ENCODE measurements at places on chromosomes 6 and 20.

DNA sequence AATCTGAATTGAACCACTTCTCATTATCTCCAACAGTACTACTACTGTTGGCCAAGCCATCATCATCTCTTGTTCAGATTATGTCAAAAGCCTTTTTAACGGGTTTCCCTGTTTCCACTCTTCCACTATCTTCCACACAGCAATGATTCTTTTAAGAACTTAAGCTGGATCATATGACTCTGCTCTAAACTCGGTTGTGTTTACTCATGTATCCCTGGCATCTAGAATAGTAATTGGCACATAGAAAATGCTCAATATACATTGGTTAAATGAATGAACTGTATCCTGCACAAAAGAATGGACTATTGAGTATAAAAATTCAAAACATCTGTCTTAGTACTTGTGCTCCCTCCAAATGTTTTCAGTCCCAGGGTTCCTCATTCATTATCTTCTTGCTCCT, 2.8 kb upstream of the COX7A2 start:
- no peak for DNase-seq

GRCh38 chr6:6392214-6393068, 72.0 kb upstream of the F13A1 start:
- no peak for DNase-seq

- DNase-seq, result no peak
Observed at GRCh38 chr6:36491378-36491965, 48.7 kb downstream of the KCTD20 start.

GRCh38 chr6:144158133-144158532, 7.8 kb downstream of the STX11 start:
- no peak for DNase-seq

- no peak for DNase-seq
Observed at GRCh38 chr6:130629640-130630039, 197.6 kb upstream of the SMLR1 start.

DNA sequence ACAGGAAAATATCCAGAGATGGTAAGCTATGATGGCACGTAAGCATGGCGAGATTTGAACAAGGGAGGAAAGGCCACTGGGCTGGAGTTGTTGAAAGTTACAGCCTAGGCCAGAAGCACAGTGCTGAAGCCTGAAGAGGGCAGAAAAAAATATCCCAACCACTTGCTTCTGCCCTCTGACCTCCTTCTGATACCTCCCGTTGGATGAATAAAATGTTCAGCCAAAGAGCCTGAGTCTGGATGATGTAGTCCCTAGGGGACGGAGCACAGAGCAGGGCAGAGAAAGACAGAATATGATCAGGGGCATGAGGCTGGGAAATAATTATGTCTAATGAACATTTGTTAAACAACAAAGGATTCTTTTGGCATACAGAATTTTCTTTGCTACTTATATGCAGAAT, 19.7 kb downstream of the KLHL31 start:
- no peak for DNase-seq

- DNase-seq, result no peak
Observed at GRCh38 chr6:156809446-156810178, 32.4 kb downstream of the ARID1B start.

DNA sequence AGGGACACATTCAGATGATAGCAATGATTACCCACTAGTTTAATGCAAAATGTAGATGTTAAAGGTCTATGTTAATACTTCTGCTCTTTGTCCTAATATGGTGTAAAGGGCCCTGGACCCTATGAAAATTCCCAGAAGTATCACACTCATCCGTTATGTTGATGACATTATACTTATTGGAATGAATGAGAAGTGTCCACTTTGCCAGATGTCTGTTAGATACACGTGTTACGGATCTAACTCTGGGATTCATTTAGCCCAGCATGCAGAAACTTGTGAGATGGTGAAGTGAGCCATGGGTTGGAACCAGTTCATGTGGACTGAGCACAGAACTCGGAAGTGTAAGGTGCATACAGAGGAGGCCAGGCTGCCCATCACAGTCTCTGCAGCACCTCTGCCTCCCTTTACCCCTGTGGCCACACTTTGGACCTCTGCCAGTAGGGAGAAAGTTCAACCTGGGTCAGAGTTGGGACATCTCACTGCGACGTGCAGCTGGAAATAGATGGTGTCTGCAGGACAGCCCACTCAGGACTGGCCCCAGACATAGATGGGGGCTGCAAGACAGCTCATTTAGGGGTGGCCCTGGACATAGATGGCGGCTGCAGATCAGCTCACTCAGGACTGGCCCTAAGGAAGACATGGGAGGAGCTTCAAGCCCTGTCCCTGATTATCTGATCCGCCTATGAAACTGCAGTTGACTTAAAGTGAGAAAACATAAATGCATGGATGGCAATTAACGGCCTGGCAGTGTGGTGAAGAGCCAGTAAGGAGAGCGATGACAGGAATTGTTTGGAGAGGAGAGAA, 71.2 kb upstream of the THBS2 start:
- DNase-seq, result no peak

DNA sequence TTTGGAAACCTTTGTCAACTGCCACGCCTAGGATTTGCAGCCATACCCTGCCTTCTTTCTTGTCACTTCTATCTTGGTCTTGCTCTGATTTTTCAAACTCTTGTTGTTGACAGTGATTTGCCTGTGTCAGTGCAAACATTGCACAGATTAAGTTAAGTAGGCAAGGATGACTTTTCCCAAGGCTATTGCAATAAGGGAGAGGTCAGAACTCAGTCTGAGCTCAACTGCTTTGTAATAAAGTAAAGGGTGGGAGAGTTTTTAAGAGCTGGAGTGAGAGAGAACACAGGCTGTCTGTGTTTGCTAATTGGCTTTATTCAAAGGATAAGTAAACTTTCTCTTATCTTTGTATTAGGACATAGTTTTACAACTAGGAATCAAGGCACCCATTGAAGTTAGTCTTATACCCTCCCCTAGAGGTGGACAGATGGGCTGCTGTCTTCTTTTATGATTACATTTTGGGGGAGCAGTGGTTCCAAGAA, 448.6 kb downstream of the PHF3 start:
- no peak for DNase-seq

GRCh38 chr6:75524322-75524972, 30.8 kb upstream of the FILIP1 start:
- no peak for DNase-seq

- DNase-seq, result peak; percentile 36
Observed at GRCh38 chr20:13261460-13262301, 40.6 kb downstream of the ISM1 start.
